ENCODE measurements at places on chromosomes 7 and 10.

- DNase-seq = no peak
These were observed 29.9 kb downstream of the SRRM3 start for GRCh38 chr7:76231583-76231982.

DNA sequence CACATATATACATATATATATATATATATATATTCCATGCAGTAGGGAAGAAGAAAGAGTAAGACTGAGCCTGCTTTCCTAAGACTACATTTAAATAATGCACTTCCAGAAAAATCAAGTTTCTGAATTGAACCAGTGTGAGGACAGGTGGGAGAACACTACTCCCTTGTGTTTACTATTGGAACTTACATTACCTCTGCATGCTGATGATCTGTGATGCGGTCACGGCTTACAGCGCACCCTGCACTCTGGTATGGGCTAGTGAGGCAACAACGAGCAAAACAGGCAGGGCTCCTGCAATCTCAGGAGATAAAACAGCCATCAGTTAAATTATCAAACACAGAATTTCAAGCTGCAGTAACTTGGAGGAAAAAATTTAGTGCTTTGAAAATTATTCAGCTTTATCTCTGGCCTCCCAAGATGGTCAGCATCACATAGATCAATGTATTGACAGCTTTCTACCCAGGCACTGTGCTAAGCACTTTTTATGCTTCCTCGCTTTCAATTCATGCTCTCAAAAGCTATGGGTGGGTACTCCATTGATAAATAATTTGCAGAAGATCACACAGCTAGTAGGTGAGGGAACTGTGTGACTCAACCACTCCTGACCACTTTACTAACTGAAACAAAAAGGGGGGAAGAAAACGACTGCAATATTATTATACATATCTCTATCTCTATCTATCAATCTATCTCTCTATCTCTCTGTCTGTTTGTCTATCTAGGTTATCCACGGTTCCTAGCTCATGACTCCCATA is 20.5 kb upstream of the SLC16A12 start:
- DNase-seq = no peak

DNA sequence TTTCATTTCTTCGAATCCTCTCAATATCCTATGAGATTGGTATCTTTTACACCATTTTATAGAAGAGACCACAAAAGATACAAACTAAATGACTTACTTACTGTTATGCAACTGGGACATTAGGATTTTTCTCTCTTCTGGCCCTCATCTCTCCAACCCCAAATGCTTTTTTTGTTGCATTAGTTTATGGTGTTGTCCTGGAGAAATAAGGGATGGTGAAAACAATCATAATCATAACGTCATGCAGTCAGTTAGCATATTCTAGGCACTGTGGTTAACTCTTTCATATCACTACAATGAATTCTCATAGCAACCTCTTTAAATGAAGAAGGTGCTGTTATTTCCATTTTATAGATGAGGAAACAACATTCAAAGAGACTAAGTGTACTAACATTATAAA is 104.6 kb downstream of the PON1 start:
- no peak for DNase-seq

GRCh38 chr7:24921362-24921679 is 58.7 kb downstream of the OSBPL3 start:
- DNase-seq = no peak

DNA sequence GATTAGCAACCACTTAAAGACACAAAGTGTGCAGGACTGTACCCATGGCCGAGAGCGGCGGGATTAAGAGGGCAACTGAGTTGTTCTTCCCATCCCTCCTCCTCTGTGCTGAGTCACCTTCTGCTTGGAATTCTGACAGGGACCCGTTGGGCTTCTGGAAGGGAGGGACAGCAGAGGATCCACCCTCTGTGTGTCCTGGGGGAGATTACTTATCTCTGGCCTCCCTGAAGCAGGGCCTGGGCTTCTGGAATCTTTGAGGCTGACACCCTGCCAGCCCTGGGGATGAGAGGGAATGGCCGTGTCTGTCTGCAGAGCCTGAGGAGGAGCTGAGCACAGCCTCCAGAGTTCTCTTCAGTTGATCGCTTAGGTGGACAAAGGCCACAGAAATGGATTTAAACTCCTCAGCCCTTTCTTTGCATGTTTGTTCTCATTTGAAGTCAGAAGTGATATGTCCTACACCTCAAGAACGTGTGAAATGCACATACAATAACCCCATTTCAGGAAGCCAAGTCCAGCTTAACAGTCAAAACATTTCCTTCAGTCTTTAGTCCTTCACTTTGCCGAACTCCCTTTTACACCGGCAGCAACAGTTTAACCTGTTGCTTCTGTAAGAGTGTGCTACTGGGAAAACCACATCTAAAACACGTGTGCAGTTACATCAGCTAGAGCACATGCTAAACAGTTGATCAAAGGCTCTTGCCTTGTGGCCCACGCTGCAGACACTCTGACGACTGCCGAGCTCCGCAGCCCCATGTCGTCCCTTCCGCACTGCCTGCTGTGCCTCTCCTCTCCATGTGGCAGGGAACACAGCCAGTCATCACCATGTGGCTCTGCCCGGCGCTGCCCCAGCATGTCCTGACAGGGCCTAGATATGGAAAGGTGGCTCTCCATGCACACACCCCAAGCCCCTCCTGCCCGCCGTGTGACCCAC is 55.7 kb downstream of the IKZF1 start:
- DNase-seq = peak; percentile 90
